ENCODE measurements at places on chromosomes 6 and 20. TPM values are rescaled to one million over a fixed set of nuclear protein-coding genes. Genes with fewer than 3 reads are reported as not detected.
A peak's percentile ranks its signal among the peaks of the same experiment; 100 is the strongest.

TSBP1 gene
- total RNA-seq = not detected

SNAP25 gene
- not detected for total RNA-seq

OR12D2 gene
- not detected for total RNA-seq

OR2H2 gene
- not detected for total RNA-seq

ALDH8A1 gene
- total RNA-seq = 2.0 TPM

DNA sequence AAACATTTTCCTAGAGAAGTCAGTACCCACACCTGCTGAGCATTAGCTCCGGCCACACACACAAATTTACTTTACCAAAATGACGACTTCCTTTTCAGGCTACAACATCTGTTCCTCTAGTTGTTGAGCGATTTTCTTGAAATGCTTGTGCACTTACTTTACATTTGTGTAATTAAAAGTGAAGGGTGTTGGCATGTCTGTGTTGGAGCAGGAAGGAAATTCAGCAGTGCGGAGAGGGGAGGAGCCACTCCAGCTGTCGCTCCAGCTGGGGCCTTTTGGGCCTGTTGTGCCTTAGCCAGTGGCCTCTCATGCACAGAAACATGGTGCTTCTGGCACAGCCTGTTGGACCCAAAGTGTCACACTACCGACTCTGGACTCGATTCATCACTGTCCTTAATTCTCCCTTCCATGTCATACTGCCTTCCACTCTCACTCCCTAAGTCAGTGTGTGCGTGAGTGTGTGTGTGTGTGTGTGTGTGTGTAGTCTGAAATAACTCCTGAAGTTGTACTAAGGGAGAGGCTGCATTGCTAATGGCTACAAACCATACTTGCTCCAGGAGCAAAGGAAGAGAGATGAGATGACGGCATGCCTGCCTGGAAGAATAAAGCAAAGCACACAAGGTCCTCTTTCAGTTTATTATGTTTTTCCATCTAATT, 191.8 kb upstream of the ARG1 start:
- H3K4me3 ChIP-seq = no peak overlapping the region
- peaks cover 18% of the 10 kb centered on the region for H3K4me1 ChIP-seq
- no peak for DNase-seq
- no peaks in the 10 kb centered on the region for H3K36me3 ChIP-seq

DNA sequence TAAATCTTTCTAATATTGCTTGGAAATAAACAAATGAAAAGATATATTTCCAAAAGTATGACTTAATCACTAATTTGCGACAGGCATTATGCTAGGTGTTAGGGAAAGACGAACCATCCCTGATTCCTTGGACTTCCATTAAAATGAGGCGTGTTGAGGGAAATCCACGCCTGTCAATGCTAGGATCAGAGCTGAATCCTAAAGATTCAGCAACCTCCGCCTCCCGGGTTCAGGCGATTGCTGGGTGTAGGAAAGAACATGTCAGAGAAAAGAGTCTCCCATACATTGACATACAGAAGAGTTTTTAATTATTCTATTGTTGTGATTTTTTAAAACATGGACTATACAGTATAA, 16.8 kb upstream of the PRSS16 start:
- peak; percentile 55 for DNase-seq
- H3K4me1 ChIP-seq = peaks cover 6% of the 10 kb centered on the region
- H3K27ac ChIP-seq = peak overlapping the region; percentile 11
- no peaks in the 10 kb centered on the region for H3K27me3 ChIP-seq

GRCh38 chr20:6614836-6615235, 152.7 kb upstream of the BMP2 start:
- no peak overlapping the region for H3K4me3 ChIP-seq
- H3K4me1 ChIP-seq = peaks cover 21% of the 10 kb centered on the region
- no peaks in the 10 kb centered on the region for H3K36me3 ChIP-seq
- no peaks in the 10 kb centered on the region for H3K27me3 ChIP-seq
- DNase-seq = no peak

DNA sequence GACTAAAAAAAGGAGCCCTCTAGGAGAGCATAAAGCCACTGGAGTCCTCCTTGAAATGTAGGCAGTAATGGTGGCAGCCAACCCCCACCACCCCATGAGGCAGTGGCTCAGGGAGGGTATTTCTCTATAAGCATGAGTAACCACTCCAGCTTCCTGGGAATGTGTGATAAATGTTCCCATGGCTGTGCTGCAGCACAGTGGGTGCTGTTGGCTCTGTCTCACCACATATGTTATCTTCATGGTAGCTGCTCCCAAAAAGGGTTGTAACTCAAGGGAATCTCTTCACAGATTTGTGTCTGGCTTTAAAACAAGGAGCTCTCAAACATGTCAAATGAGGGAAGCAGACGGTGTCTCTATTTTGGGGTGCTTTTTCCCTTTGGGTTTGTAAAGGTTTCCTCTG, 7.5 kb upstream of the PHACTR1 start:
- no peak overlapping the region for H3K4me3 ChIP-seq
- H3K27ac ChIP-seq = no peak overlapping the region
- H3K4me1 ChIP-seq = no peaks in the 10 kb centered on the region
- H3K27me3 ChIP-seq = peaks cover 42% of the 10 kb centered on the region

GRCh38 chr6:112139052-112139451, 51.7 kb downstream of the FAM229B start:
- no peaks in the 10 kb centered on the region for H3K4me1 ChIP-seq
- H3K27me3 ChIP-seq = no peaks in the 10 kb centered on the region
- H3K27ac ChIP-seq = no peak overlapping the region
- no peaks in the 10 kb centered on the region for H3K36me3 ChIP-seq
- DNase-seq = no peak

GRCh38 chr6:89993411-89993810, 99.1 kb downstream of the GJA10 start:
- peaks cover 13% of the 10 kb centered on the region for H3K4me1 ChIP-seq
- H3K4me3 ChIP-seq = no peak overlapping the region
- peaks cover 9% of the 10 kb centered on the region for H3K36me3 ChIP-seq
- no peak overlapping the region for H3K27ac ChIP-seq
- no peak for DNase-seq

- H3K27me3 ChIP-seq = no peaks in the 10 kb centered on the region
- H3K4me3 ChIP-seq = no peak overlapping the region
- no peaks in the 10 kb centered on the region for H3K36me3 ChIP-seq
- no peak for DNase-seq
- H3K4me1 ChIP-seq = no peaks in the 10 kb centered on the region
These were observed 327.2 kb upstream of the ZFP64 start for GRCh38 chr20:52518735-52519134.
